ENCODE measurements at places on chromosomes 16 and 17. TPM values are rescaled to one million over a fixed set of nuclear protein-coding genes. Genes with fewer than 3 reads are reported as not detected.
A peak's percentile ranks its signal among the peaks of the same experiment; 100 is the strongest.

The SLFN14 gene
- not detected for total RNA-seq

The PPL gene
- 5.8 TPM for total RNA-seq

DNA sequence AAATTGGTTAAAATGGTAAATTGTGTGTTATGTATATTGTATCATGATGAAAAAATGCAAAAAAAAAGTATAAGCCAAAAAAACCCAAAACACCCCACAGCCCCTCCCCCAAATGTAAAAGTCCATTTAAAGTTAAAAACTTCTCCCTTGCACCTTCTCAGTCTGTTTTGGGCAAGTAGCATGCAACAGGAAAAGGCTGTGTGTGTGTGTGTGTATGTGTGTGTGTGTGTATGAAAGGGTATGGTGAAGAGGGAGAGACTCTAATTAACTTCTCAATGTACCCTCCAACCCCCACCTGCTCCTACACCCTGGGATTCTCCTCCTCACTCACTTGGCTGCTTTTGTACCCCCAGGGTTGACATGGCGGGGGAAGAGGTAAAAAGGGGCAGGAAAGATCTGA is 9.2 kb upstream of the GGT6 start:
- no peak for DNase-seq

DNA sequence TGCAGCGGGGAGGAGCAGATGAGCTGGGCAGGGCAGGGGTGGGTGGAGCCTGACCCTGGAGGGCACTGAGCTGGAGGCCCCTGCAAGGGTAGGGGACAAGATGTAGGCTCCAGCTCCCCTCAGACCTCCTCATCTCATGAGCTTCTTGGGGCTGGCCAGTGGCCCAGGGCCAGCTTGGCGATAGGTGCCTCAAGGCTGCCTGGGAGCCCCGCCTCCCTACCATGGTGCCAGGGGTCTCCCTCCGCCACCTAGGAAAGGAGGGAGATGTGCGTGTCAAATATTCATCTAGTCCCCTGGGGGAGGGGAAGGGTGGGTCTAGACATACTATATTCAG is 3.9 kb downstream of the HIRIP3 start:
- DNase-seq, result no peak

The GPR139 gene
- total RNA-seq, result not detected

The OR1A1 gene
- not detected for total RNA-seq

DNA sequence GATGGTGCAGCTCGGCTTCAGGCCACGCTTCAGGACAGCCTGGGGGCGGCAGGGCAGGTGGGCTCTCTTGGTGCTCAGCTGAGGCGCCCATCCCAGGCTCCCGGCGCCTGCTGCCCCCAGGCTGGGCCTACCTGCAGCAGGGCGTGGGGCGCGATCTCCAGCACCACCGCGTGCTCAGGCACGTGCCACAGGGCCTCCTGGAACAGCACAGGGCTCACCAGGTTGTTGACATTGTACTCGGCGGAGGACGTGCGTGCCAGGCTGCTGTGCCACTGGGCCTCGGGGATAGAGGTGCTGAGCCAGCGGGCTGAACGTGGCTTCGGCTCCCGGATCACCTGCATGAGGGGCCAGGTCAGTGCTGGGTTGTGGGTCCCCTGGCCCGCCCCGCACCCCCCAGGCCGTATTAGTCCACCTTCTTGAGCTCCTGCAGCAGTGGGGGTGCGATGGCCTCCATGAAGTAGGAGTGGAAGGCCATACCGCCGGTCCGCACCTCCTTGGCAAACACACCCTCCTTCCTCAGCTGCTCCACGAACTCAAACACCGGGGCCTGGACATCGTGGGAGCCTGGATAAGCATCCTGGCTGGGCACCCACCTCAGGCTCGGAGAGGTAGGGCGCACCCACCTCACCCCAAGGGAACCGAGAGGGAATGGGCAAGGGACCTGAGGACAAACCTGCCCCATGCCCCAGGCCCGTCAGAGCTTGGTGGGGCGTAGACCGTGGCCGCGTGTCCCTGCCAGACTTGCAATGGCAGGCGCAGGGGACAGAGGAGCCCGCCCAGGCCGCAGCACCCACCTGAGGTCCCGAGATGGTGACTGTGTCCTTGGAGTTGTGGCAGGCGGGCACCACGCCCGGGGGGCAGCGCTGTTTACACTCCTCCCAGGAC is 9.0 kb downstream of the FASN start:
- DNase-seq, result no peak

DNA sequence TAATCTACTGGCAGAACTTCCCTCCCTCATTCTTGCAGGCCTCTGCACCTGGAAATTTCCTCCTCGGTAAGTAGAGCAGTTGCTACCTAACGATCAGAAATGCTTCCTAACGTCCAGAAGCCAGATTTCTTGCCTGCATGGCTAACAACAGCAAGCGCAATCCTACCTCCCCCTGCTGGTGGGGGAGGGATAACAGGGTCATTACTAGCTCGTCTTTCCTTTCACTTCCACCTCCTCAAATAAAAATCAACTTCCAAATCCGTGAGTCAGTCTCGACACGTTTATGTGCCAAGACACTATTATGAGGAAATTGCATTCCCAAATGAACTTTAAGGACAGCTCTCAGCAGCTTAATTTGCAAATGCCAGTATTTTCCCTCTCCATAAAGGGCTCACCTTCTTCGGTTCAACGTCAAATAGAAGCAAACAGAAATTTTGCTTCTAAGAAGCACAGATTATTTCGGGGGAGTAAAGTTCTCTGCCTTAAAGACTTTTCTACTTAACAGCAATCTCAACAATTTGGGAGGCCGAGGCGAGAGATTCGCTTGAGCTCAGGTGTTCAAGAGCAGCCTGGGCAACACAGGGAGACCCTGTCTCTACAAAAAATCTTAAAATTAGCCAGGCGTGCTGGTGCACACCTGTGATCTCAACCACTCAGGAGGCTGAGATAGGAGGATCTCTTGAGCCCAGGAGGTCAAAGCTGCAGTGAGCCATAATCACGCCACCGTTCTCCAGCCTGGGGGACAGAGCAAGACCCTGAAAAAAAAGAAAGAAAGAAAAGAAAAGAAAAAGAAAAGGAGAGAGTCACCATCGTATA is 188.6 kb upstream of the PSMD7 start:
- DNase-seq, result no peak

DNA sequence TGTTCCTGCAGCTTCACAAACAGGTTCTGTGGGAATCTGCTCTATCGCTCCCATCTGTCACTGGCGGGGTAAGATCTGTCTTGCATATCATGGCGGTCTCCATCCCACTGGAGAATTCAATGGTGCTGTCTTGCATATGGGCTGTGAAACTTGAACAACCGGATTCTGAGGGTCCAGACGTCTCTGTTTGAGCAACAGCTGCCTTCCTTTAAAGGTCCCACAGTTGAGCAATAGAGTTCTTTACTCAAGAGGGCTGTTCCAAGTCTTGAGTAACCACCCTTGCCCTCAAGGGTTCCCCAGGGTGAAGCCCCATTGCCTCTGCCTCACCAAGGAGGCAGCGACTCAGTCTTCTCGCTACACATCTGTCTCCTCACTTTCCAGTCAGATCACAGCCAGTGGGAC is 50.8 kb downstream of the ZFHX3 start:
- DNase-seq, result no peak

The BCL6B gene
- total RNA-seq, result not detected

DNA sequence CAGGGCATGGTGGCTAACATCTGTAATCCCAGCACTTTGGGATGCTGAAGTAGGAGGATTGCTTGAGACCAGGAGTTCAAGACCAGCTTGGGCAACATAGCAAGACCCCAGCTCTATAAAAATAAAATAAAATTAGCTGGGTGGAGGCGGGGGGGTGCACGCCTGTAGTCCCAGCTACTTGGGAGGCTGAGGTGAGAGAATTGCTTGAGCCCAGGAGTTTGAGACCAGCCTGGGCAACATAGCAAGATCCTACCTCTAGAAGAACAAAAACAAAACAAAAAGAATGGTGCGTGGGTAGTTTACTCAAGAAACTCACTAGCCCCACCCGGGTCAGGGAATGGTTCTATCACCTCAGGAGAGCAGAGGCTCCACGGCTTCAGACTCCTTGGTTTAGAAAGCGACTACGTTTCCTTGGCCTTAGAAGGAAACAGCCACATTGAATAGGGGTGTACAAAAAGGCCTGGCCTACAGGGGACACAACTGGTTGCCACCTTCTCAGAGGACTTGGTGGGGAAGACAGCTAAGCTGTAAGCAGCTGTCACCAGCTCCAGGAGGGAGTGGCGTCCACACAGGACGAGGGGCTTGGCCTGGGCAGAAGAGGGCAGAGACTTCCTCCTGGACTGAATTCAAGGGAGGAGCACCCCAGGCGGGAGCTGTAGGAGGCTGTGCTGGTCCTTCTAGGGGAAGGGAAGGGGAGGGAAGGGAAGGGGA is 716 bp downstream of the TK1 start:
- DNase-seq, result peak; percentile 2

- DNase-seq, result no peak
Measured at GRCh38 chr16:89136931-89137330, 34.6 kb upstream of the CDH15 start.

DNA sequence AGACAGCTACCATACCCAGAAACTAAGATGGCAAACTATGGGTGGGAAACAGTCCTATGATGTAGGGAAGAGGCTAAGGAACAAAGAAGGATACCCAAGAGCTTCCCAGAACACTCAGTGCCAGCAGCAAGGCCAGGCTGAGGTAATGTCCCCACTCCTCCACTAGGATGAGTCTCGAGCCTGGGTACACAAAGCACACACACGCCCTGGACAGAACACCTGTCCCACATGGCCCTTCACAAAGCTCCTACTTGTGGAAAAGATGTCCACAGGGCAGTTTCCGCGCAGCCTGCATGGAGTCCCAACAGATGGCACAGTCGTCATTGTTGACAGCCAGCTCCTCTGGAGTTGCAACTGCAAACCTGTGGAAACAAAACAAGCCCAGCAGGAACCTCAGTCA is 23.9 kb downstream of the AMFR start:
- no peak for DNase-seq

The DRC3 gene
- total RNA-seq, result 1.1 TPM

- DNase-seq, result no peak
Measured at GRCh38 chr16:65222049-65222448, 100.2 kb upstream of the CDH11 start.

GRCh38 chr16:87143661-87144121 is 173.5 kb downstream of the C16orf95 start:
- DNase-seq, result no peak

The SHISA6 gene
- total RNA-seq, result not detected

DNA sequence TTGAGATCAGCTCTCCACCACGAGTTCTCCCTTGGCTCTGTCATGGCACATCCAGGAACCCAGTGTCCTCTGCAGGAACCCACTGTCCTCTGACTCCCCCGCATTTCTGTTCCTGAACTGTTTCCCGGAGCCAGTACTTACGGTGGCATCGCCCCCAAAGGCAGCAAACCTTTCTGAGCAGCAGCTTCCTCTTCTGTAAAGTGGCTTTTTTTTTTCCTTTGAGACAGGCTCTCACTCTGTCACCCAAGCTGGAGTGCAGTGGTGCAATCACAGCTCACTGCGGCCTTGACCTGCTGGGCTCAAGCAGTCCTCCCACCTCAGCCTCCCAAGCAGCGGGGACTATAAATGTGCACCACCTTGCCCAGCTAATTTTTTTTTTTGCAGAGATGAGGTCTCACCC is 32.2 kb downstream of the NAGPA start:
- DNase-seq, result no peak

GRCh38 chr16:26531290-26531730 is 535.4 kb upstream of the C16orf82 start:
- no peak for DNase-seq

DNA sequence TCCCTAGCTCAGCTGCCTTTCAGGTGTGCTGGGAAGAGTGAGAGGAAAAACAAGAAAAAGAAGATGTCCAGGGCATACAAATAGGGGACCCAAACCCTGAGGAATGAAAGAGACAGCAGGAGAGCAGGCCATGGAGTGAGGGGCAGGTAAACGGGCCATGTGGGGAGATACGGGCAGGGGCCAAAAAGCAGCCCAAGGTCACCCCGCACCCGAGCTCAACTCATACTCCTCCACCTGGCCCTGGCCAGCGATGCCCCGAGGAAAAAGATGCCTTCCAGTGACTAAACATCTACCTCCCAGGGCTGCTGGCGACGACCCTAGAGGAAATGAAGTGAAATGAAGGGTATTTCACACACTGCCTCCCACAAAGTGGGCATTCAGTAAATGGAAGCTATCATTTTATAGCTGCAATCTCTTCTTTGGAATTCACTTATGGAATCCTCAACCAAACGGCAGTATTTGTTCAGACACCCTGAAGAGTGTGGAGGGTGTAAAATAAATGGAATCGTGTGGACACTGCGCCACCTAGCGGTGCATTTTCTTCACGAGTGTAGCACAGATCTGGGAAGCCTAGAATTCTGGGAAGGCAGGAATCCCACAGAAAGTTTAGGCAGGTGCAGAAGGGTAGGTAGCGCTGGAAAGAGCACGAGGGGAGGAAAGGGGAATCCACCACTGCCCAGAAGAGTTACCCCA is 14.9 kb downstream of the ELAC2 start:
- DNase-seq, result peak; percentile 40

The JUP gene
- 236 TPM for total RNA-seq

DNA sequence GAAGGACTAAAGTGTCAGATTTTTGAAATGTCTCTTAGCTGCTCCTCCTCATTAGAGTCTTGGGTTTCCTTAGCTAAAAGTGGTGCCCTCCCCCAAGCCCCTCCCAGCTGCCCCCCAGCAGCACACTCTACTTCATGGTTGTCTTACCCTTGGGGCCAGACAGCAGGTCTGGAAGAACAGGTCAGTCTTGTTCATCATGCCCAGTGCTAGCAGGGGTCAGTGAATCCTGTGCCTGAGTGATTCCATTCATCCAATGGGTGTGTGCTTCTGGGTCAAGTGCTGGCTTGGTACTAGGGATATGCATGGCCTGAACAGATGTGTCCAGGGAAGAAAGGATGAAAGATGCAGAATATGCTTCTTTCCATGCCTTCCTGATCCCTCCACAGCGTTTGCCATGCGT is 93.2 kb downstream of the GNAO1 start:
- no peak for DNase-seq

All from astrocyte (in vitro differentiated cells and primary cell).